Activated T-helper 17 cell treated with anti-CD3 and anti-CD28 coated beads, Interleukin-2, amount 50 U/mL, for 72 hours (primary cell): ENCODE measurements at places on chromosomes 11 and 22.

- no peak for ATAC-seq
Measured at GRCh38 chr11:117918366-117919255, 10.6 kb downstream of the TMPRSS13 start.

DNA sequence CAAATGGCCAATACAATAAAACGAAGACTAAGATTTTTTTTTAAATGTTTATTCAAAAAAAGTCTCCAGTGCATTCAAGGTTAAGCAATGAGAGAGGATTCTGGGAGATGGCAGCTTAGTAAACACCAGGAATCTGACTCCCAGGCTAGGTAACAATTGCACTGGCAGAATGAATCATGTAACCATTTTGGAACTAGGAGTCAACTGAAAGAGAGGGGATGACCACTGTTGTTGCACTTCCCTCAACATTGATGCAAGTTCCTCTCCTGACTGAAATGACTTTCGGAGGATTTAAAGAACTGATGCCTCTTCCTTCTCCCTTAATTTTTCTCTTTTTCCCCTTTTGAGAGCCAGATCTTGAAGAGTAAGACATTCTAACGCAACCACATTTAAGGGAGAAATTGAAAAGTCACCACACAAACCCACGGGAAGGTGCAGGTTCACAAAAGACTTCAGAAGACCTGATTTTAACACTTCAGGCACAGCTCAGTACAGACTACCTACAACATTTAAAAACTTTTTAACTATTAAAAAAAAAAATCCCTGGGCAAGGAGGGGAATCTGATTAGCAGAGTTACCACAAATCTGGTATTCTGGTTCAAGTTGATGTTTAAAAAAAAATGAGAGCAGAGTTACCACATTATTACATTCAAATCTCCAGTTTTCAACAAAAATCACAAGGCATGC, 56.8 kb downstream of the FCHSD2 start:
- no peak for ATAC-seq

- ATAC-seq, result no peak
Measured at GRCh38 chr11:4523666-4524065, 21.3 kb upstream of the OR52M1 start.

- ATAC-seq, result no peak
Measured at GRCh38 chr11:134181707-134182106, 42.1 kb downstream of the NCAPD3 start.

GRCh38 chr11:66316849-66317251, at the start of gene CD248:
Gene CD248 (minus strand): TSS chr11:66317044. CDS start chr11:66317027, 17 bp downstream.
- no peak for ATAC-seq

GRCh38 chr22:43854786-43855271, 7.5 kb downstream of the SULT4A1 start:
- ATAC-seq, result no peak

- ATAC-seq, result no peak
Measured at GRCh38 chr11:92340839-92341238, 116.2 kb downstream of the FAT3 start.

- ATAC-seq, result peak; percentile 63
Measured at GRCh38 chr11:110295531-110296225, 736 bp downstream of the RDX start.

DNA sequence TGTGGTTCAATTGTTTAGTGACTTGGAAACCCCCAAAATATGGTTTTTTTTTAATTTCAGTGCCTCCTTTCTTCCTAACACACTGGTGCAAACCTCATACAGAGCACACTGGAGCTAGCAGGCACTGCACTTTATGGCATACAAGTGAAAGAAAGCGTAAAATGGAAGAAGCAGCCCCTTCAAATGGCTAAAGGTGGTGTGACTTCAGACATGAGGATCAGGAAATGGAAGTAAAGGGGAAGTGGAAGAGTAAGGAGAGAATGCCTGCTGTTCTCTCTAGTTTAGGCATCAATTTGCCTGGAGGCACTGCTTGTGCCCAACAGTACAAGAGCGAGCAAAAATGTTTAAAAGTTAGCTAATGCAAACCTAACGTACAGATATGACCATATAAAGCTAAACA, 5.7 kb downstream of the RSF1 start:
- ATAC-seq, result no peak

GRCh38 chr22:22462813-22463567, 45.6 kb downstream of the ZNF280B start:
- no peak for ATAC-seq

GRCh38 chr11:22753416-22753815, 76.2 kb downstream of the SVIP start:
- no peak for ATAC-seq

- no peak for ATAC-seq
Measured at GRCh38 chr11:1533342-1533725, 38.7 kb downstream of the DUSP8 start.

GRCh38 chr11:15157181-15157580, 42.5 kb downstream of the INSC start:
- no peak for ATAC-seq

DNA sequence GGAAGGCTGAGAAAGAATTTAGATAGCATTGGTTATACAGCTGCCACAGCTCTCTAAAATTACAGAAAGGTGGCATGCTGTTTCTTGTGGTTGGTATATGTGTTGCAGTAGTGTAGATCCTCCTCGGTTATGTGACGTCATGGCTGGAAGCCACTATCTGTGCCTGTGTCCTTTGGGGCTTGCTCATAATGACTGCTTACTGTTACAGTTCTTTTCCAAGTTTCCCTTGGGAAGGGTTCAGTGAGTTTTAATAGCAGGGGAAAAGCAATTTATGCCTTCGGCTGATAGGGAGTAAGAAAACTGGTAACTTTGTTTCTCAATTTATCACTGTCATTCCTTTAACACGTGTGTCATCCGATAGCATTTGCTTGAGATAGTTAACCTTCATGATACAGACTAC, 47.2 kb downstream of the POLD3 start:
- no peak for ATAC-seq

GRCh38 chr11:120977266-120978137, 46.4 kb upstream of the TBCEL start:
- ATAC-seq, result no peak

- ATAC-seq, result no peak
Measured at GRCh38 chr11:2433106-2433925, 11.0 kb downstream of the TRPM5 start.
